ENCODE measurements at places on chromosomes 3 and 15.
A peak's percentile ranks its signal among the peaks of the same experiment; 100 is the strongest.

GRCh38 chr3:86930831-86931230 lies 60.1 kb downstream of the VGLL3 start:
- no peak for DNase-seq

GRCh38 chr3:183794452-183794851 lies 30.9 kb downstream of the MAP6D1 start:
- no peak for DNase-seq

- DNase-seq = no peak
These were observed 364.5 kb downstream of the MAGI1 start for GRCh38 chr3:65674226-65674625.

- DNase-seq = no peak
These were observed 524.2 kb downstream of the NAALADL2 start for GRCh38 chr3:175383371-175383770.

GRCh38 chr3:48058091-48058490 lies 41.9 kb upstream of the MAP4 start:
- DNase-seq = no peak

GRCh38 chr3:147934451-147935180 lies 525.5 kb downstream of the ZIC1 start:
- DNase-seq = no peak

DNA sequence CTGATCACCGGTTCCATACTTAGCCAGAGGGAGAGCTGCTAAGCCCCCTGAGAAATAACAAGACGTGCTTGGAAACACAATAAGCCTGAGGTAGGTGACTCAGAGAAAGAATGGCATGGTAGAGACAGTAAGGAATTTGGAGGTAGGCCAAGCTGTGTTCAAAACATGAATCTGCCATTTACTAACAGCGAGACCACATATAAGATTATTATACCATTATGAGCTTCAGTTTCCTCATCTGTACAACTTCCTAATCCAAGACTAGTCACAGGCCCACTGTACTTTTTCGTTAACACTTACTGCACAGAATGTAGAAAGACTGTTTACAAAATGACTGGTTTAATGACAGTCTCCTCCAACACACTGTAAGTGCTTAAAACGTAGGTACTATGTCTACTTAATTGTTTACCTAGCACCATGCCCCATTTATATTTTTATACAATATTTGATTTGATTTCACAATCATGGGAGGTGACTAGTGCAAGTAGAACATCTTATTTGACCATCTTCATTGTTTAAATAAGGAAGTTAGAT lies 25.7 kb downstream of the ATOSA start:
- DNase-seq = peak; percentile 11

DNA sequence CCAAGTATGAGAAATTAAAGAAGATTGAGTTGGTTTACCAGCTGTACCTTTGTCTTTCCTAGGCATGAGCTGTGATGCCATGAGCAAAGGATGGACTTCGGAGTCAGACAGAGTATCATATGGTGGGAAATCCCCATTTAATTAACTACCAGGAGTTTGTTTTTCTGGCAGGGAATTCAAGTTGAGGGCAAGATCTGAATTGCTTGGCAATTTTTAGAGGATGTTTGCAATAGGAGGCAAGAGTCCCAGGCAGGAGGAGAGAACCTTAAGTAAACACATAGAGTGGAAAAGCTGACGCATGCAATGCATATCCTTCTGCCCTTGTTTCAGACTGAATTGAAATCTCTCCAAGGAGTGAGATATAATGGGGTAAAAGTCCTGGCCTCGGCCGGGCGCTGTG lies 569.7 kb upstream of the MDFIC2 start:
- no peak for DNase-seq

DNA sequence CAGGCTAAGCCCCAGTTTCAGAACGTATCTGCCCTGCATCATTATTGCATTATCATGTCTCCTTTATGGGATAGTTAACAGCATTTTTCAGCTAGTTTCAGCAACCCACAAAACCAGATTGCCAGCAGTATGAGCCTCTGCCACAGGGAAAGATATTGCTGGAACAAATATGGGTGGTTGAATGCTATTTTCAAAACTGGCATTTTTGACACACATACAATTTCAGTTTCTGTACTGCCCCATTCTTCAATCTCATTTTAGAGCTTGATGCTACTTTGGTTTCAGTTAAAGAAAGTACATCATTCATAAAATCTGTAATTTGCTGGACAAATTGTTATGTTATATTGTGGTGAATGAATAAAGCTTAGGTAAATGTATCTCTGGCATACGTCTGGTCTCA lies 1037.5 kb downstream of the NAALADL2 start:
- DNase-seq = no peak

- DNase-seq = no peak
These were observed 76.9 kb downstream of the OCA2 start for GRCh38 chr15:28022181-28022580.

- DNase-seq = no peak
These were observed 954 bp downstream of the CLDN11 start for GRCh38 chr3:170419557-170420087.

- DNase-seq = no peak
These were observed 71.9 kb downstream of the MYH15 start for GRCh38 chr3:108438542-108438941.

GRCh38 chr15:58876306-58877106 lies 57.0 kb downstream of the SLTM start:
- DNase-seq = no peak

DNA sequence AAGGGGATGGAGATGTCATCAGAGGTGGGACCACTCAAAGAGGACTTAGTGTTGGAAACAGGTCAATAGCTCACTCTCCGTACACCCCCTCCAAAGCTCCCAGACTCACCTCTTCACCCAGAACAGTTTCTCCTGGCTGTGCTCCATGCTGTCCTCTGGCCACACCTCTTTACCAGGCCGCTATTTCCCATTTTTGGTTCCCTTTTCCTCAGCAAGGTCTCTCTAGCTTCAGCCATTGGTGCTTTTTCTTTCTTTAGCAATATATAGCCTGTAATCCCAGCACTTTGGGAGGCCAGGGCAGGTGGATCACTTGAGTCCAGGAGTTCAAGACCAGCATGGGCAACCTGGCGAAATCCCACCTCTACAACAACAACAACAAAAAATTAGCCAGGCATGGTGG lies 123.6 kb upstream of the SMAD3 start:
- DNase-seq = no peak

- DNase-seq = no peak
These were observed 861.3 kb downstream of the ZPLD1 start for GRCh38 chr3:103295974-103296570.

DNA sequence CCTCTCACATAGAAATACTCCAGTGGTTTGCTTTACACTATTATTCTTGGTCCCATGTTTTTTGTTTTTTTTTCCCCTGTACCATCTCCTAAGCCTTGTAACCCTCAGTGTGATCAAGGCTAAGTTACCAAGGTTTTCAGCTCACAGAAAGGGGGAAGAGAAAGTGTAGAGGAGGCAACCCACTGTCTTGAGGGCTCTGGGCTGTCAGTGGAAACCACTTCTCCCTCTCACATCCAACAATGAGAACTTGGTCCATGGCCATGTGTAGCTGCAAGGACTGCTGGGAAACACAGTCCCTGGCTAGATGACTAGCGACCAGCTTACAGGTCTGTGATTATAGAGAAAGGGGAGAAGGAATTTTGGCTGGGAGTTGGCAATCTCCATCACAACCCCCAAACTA lies 30.3 kb downstream of the GPD1L start:
- DNase-seq = no peak

DNA sequence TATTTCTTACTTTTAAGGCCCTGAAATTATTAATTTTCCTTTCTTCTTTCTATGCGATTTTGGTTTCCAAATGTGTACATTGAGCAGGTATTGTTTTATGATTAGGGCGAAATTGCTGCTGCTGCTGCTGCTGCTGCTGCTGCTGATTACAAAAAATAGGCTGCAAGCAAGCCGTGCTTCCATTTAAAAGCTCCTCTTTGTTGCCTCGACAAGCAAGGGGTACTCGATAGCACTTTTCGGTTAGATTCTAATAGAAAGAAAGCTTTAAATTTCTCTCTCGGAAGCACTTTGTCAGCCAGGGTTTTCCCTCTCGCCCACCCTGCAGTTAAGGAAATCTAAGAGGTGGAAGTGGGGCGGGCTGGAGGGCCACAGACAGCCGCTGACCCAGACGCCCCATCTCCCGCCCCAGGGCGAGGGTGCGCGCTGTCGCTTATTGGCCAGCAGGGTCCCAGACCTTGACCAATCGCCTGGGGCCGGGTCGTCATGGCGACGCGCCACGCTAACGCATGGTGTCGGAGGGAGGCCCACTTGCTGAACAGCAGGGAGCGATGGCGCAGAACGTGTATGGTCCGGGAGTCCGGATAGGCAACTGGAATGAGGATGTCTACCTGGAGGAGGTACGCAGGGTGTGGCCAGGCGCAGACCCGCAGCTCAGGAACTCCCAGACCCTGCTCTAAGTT lies at the start of gene CFAP161:
Gene CFAP161, plus strand, starts transcription at position 489 of the 680 bp plus-strand sequence. Its CDS starts 60 bp downstream, at position 549.
- DNase-seq = peak; percentile 81

DNA sequence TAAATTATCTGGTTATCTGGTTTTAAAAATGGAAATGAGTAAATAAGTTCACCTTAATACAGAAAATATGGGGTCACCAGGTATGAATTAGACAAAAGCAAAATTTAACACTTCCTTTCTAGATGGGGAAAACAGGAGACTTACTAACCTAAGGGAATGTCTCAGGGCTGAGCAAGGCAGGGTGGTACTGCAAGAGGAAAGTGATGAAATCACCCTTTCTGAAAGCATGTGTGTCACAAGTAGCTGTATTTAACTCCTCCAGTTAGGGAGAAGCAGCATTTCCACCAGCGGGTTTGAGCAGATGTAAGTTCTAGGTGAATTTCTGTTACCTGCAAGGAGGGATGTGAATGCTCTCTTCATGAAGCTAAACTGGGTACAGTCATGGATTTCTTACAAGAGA lies 629.1 kb downstream of the MECOM start:
- DNase-seq = no peak

GRCh38 chr3:52097851-52098507 lies 41.6 kb upstream of the DUSP7 start:
- no peak for DNase-seq

GRCh38 chr15:39419651-39420050 lies 161.2 kb upstream of the THBS1 start:
- DNase-seq = no peak

GRCh38 chr3:87225659-87226058 lies 1.4 kb upstream of the CHMP2B start:
- DNase-seq = peak; percentile 14

DNA sequence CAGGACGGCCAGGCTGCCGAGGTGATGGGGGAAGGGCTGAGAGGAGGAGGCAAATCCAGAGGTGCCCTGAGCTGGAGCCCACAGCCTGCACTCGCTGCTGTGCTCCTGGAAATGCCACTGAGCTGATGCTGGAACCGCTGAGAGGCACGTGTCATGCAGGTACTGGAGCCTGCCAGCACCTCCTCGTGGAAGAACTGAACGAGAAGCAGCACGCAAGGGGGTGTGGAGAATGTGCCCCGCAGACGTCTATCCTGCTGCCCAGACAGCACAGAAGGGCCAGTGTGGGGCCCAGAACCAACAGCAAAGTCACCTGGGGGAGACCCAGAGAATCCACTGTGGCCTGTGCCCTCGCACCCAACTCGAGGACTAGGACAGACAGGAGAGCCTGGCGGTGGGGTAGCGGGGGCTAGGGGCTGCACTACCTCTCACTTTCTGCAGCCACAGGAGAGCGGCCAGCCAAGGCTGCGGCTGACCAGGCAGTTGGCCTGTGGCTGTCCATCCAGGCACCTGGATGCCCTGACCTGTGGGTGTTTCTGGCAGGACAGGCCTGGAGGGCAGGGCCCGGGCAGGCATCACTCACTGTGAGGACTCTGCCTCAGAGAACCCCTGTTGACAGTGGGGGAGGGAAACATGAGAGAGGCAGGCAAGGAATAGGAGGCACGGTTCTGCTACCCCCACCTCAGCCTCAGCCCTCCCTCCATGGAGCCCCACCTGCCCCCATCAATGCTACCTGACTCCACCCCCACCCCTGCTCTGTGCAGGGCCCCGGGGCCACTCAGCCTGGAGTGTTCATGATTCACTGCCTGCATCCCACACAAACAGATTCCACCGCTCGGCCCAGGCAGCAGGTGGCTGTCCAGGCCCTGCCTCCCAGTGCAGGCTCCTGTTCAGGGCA lies 213.1 kb downstream of the TBC1D2B start:
- no peak for DNase-seq

DNA sequence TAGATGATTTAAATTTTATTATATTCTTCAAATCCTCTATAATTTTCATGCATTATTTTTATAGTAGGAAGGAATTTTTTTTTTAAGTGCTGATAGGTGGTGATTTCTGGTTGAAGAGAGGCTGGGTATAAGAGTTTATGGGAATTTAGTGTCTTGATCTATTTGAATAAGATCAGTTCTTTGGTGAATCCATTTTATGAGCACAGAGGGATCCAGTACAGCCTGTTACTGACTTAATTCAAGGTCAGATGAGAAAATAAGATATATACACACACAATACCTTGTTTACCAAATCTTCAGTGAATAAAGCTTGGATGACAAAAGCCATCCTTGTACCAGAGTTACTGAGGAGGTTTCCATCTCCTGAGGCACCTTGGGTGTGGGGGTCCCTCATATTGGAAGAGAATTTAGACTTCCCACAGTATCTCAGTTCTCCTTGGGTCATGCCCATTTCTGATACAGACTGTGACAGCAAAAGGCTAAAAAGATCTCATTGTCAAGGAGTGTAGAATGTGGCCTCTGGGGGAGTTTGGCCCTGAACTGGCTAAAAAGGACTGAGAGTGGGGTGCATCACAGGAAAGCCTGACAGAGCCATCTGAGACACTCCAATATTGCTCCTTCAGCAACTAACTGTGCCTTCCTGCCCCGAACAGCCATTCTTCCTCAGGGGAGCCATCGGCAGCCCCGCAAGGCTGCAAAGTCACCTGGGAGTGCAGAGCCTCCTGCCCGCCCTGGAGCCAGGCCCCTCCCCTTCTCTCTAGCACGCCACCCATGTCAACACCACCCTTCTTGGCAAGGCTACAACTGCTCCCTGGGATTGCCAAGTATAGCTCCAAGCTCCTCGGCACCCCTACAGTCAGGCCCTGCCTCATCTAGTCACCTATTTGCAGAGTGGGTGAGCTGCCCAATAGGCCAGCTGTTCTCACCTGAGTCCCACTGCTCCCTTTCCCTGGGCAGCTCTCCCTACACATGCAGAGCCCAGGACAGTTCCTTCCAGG lies 43.1 kb upstream of the HACD2 start:
- DNase-seq = no peak

DNA sequence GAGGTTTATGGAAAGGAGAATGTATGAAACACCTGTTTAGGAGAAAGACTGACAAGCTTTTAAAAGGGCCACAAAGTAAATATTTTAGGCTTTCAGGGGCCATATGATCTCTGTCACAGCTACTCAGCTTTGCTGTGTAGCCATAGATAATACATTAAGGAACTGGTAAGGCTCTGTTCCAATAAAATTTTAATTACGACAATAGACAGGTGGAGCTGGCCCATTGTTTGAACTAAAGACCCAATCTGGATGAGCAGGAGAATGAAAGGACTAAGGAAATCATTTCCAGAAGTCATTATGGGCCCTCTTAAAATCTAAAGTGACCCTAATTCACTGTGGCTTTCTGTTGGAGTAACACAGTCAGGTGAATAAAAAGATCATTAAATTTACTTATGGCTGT lies 48.5 kb upstream of the SLC12A8 start:
- no peak for DNase-seq

DNA sequence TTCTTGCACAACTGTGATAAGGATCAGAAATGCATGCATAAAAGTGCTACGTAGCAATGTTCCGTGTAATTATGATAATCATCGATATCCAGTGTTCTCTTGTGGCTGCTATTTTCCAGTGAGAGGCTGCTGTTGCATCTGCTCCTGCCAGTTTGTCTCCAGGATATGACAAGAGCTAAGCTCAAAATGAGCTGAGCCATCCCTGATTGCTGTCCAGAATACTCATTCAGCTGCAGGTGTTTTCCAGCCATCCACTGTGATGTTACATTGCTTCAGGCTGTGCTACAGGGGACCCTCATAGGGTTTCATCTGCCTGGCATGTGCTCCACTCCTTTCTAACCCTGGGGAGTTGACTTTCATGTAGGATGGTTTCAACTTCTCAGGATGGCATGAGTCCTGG lies 976.0 kb downstream of the ROBO1 start:
- DNase-seq = no peak

Measured in HEK293T (cell line).